Fibroblast of mammary gland (primary cell): ENCODE measurements at places on chromosomes 1 and 21.
A peak's percentile ranks its signal among the peaks of the same experiment; 100 is the strongest.

GRCh38 chr1:21961799-21962198 is 15.0 kb upstream of the CELA3B start:
- no peak for DNase-seq

DNA sequence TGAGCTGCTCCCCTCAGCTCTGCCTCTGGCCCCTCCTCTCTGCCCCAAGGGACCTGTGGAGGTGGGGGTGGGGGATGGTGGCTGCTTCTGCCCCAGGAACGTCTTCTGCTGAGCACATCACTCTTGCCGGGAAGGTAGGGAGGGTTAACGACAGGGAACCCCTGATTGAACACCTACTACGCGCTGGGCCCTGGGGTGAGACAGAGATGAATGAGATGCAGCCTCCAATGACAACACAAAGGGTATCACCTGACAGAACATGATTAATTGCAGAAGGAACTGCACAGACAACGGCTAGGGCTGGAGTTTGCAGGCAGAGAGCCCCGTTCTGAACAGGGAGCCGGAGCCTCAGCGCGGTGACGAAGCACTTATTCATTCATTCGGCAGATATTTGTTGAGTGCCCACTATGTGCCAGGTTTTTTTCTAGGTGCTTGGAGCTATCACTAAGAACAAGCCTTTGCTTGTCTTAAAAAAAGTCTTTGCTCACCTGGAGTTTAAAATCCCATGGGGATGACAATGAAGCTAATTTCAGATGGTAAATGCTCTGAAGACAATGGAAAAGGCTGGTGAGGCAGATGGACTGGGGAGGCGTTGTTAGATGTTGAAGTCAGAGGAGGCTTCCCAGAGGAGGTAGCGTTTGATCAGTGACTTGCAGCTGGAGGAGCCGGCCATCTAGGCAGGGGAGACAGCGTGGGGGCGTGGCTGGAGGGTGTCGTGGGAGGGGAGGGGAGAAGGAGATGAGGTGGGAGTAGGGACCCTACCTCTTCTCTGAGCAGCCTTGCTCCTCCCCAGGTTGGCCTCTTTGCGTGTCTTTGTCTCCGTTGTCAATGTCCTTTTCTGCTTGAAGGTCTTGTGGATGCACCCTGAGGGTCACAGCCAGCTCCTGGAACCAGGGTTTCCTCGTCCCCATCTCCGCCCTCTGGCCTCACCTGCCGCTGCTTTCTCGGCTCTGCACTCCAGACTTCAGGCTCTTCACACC is 103.1 kb upstream of the CSF3R start:
- no peak for DNase-seq

GRCh38 chr1:116097626-116098025 is 13.6 kb upstream of the MAB21L3 start:
- no peak for DNase-seq

DNA sequence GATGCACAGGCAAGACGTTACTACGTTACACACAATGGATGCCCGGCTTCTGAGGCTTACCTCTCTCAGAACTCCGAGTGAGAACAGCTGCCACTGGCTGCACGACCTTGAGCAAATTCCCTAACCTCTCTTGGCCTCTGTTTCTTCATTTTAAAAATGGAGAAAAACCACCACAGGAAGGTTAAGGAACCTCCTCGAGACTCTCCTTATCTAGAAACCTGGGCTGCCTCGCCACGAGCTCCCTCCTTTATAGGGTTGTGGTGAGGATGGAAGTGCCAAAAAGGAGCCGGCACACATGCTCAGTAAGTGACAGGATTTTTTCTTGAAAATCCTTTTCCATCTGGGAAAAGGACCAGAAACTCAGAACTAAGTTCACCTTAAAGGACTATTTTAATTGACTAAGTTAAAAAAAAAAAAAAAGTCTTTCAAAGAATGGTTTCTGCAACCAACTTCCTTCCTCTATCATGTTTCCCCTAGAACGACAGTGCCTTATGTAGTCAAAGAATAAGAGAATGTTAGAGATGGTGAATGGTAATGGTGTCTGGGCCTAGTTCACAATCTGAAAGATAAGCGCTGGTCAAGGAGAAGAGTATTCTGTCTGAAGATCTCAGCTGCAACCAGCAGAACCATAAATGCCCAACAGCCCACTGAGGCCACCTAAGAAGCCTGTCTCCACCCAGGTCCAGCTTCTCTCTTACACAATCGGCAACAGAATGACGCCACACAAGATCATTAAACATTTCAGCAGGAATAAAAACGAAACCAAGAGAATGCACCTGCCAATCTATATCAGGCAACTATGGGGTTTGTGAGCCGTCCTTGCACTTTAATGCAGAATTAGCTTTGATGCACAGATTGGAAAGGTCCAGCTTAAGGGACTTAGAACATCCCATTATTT is 64.9 kb downstream of the SLC45A1 start:
- no peak for DNase-seq

DNA sequence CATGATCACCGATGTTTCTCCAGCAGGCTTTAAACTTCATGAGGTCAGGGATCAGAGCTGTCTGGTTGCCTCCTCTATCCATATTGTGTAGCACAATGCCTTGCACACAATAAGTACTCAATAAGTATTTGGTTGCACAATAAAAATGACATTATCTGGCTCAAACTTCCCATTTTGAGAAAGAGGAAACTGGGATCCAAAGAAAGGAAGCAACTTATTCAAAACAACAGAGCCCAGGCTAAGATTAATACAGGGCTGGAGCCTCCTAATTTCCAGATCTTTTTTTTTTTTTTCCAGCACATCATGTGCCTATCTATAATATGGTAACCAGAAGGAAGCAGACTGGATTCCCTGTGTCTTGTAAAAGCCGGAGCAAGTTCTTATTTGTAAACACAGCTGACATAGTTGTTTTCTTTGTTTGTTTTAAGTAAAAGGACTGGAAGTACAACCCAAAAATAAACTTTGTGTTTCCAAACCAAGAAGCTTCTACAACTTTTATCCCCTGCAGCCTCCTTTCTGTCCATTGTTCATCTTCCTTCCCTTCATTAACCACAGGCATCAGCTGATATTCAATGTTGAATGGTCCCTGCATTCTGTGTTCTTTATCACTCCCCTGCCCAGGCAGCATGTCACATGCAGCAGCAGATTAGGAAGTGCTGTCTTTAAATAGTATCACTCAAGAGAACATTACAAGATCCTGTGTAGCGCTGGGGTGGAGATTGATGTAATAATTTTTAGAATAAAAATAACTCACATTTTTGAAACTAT is 71.2 kb upstream of the HOOK1 start:
- no peak for DNase-seq

- peak; percentile 15 for DNase-seq
Observed at GRCh38 chr1:24639881-24640280, 3.2 kb upstream of the SRRM1 start.

DNA sequence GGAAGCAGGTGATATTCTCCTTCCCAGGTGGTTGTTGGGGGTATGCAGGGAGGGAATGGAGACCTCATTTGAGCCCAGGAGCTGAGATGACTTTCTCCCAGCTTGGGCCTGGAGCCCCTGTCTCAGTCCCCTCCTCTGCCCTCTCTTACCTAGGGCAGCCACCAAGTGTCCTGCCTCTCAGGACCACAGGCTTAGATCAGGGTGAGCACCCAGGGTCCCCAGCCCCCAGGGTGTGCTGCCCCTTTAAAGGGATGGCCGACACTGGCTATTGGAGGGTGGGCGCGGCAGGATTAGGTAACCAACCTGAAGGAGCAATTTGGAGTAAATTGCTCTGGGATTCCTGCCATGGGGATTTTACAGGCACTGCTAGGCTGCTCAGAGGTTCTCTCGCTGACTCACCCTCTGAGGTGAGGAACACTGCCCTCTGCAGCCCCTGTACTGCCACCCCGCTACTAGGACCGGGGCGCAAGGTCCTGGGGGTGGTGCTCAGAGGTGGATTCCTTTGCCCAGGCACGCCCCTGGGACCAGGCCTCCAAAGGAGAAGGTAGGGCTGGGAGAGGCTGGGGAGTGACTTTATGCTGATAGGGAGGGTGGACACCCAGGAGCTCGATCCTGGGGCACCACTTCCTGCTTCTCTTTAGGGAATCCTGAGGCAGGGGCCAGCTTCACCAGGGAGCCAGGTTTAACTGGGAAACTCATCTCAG is 1.5 kb downstream of the RPS6KA1 start:
- peak; percentile 40 for DNase-seq

- no peak for DNase-seq
Observed at GRCh38 chr1:201032408-201032807, 8.9 kb upstream of the KIF21B start.
